ENCODE measurements at places on chromosomes 11 and 22. TPM values are rescaled to one million over a fixed set of nuclear protein-coding genes. Genes with fewer than 3 reads are reported as not detected.

DNA sequence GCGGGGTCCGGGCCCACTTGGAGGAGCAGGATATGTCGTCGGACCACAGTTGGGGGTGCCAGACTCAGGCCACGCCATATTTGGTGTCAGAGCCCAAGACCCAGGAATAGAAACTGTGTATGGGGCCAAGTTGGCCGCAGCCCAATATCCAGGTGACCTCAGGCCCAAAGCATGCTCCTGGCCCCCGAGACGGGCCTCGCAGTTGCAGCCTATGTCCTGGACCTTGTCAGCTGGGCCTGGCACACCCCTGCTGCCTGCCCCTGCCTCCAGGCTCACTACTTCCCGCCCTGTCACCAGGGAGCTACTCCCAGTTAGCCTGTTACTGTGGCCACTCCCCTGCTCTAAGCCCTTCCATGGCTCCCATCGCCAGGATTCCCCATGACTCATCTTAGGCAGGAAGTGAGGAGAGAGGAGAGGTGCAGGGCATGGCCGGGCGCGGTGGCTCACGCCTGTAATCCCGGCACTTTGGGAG is 23.1 kb downstream of the A4GALT start:
- H3K27me3 ChIP-seq, result no peaks in the 10 kb centered on the region
- H3K4me1 ChIP-seq, result peaks cover 47% of the 10 kb centered on the region
- peak overlapping the region; percentile 99 for H3K27ac ChIP-seq
- peaks cover 29% of the 10 kb centered on the region for H3K36me3 ChIP-seq

- H3K27ac ChIP-seq, result no peak overlapping the region
- DNase-seq, result no peak
- H3K36me3 ChIP-seq, result no peaks in the 10 kb centered on the region
- H3K4me3 ChIP-seq, result no peak overlapping the region
- no peaks in the 10 kb centered on the region for H3K4me1 ChIP-seq
These were observed 57.9 kb downstream of the SHISAL1 start for GRCh38 chr22:44254811-44255210.

GRCh38 chr11:14898906-14899305 is 6.9 kb upstream of the CYP2R1 start:
- no peak for DNase-seq
- no peak overlapping the region for H3K4me3 ChIP-seq
- no peaks in the 10 kb centered on the region for H3K36me3 ChIP-seq

- no peak overlapping the region for H3K27ac ChIP-seq
- no peaks in the 10 kb centered on the region for H3K27me3 ChIP-seq
- H3K4me1 ChIP-seq, result no peaks in the 10 kb centered on the region
- DNase-seq, result no peak
- H3K36me3 ChIP-seq, result no peaks in the 10 kb centered on the region
These were observed 49.3 kb upstream of the MPPED2 start for GRCh38 chr11:30635401-30635989.

DNA sequence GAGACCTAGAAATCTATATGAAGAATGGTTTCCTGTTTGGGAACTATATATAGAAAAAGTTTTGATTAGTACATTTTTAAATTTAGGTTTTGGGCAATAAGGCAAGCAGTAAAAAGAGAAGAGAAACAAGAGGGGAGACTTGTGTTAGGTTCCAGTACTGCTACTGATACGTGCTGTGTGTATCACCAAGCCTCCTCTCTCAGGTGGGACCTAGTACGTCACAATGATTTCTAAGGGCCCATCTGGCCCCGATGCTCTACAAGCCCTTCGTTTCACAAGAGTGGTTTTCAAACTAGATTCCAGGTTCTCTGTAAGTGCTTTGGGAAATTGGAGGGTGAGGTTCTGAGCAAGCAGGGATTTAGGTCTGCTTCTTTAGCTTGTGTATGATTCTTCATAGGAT is 39.2 kb downstream of the USP35 start:
- no peaks in the 10 kb centered on the region for H3K27me3 ChIP-seq
- no peak for DNase-seq
- no peak overlapping the region for H3K27ac ChIP-seq
- no peak overlapping the region for H3K4me3 ChIP-seq
- H3K4me1 ChIP-seq, result peaks cover 31% of the 10 kb centered on the region
- peaks cover 40% of the 10 kb centered on the region for H3K36me3 ChIP-seq

KIRREL3 gene
- total RNA-seq, result 0.44 TPM

CARD16 gene
- 43.6 TPM for total RNA-seq

GRCh38 chr11:124841201-124841600 is 24.0 kb upstream of the ROBO3 start:
- H3K36me3 ChIP-seq, result no peaks in the 10 kb centered on the region
- H3K27me3 ChIP-seq, result peaks cover 78% of the 10 kb centered on the region
- H3K27ac ChIP-seq, result no peak overlapping the region
- DNase-seq, result no peak
- H3K4me1 ChIP-seq, result peaks cover 21% of the 10 kb centered on the region

- H3K27ac ChIP-seq, result peak overlapping the region; percentile 49
- no peaks in the 10 kb centered on the region for H3K27me3 ChIP-seq
- H3K4me3 ChIP-seq, result no peak overlapping the region
- peaks cover 59% of the 10 kb centered on the region for H3K36me3 ChIP-seq
- H3K4me1 ChIP-seq, result peaks cover 9% of the 10 kb centered on the region
These were observed 94.1 kb downstream of the DBX1 start for GRCh38 chr11:20066013-20066782.

DNA sequence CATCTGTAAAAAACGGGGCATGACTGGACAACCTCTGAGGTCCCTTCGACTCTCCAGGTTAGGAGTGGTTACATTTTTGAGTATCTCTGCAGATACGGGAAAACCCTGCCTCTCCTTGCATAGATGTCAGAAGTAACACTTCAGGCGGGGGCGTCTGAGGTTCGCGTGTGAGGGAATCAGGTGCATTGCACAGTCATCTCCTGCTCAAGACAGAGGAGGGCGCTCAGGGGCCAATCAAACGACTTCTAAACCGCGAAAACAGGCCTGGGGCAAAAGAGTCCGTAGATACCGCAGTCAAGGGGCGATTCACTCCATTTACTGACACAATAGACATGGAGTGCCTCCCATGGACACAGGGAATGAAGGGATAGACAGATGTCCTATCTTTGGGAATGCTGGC is 31.7 kb downstream of the KIRREL3 start:
- no peak overlapping the region for H3K27ac ChIP-seq
- H3K27me3 ChIP-seq, result peaks cover 9% of the 10 kb centered on the region
- no peak for DNase-seq
- no peaks in the 10 kb centered on the region for H3K4me1 ChIP-seq
- H3K36me3 ChIP-seq, result no peaks in the 10 kb centered on the region
- H3K4me3 ChIP-seq, result no peak overlapping the region

- no peaks in the 10 kb centered on the region for H3K36me3 ChIP-seq
- no peaks in the 10 kb centered on the region for H3K27me3 ChIP-seq
- no peak for DNase-seq
- no peak overlapping the region for H3K27ac ChIP-seq
These were observed 37.4 kb downstream of the PAK1 start for GRCh38 chr11:77436506-77436905.

DNA sequence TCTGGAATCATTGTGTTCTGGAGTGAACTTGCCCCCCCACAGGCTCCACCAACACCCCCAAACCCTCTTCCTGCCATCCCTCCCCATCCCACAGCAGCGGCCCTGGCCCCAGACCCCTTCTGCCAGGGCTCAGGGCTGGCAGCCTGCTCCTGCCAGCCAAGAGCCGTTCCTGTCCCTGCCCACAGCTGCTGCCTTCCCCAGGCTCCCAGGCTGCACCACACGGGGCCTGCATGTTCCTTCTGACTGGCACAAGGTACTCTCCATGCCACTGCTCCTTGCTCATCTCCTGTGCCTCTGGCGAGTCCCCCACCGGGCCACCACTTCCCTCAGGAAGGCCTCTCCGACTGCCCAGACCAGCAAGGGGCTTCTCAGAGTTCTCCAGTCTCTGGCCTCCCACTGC is 4.9 kb downstream of the GP1BB start:
- peaks cover 5% of the 10 kb centered on the region for H3K4me1 ChIP-seq
- no peak overlapping the region for H3K27ac ChIP-seq
- H3K27me3 ChIP-seq, result peaks cover 5% of the 10 kb centered on the region
- no peaks in the 10 kb centered on the region for H3K36me3 ChIP-seq
- H3K4me3 ChIP-seq, result no peak overlapping the region
- no peak for DNase-seq

GRCh38 chr22:21641417-21641788 is 699 bp upstream of the SDF2L1 start:
- peak overlapping the region; percentile 81 for H3K4me3 ChIP-seq
- peaks cover 26% of the 10 kb centered on the region for H3K4me1 ChIP-seq
- no peaks in the 10 kb centered on the region for H3K36me3 ChIP-seq
- DNase-seq, result peak; percentile 45
- peak overlapping the region; percentile 70 for H3K27ac ChIP-seq
- no peaks in the 10 kb centered on the region for H3K27me3 ChIP-seq

- peak overlapping the region; percentile 81 for H3K4me3 ChIP-seq
- H3K36me3 ChIP-seq, result no peaks in the 10 kb centered on the region
- no peak overlapping the region for H3K27ac ChIP-seq
- peaks cover 27% of the 10 kb centered on the region for H3K4me1 ChIP-seq
- H3K27me3 ChIP-seq, result peaks cover 11% of the 10 kb centered on the region
- DNase-seq, result no peak
These were observed 2.2 kb downstream of the CECR2 start for GRCh38 chr22:17371448-17371847.
